Eye (tissue), 1 donor: ENCODE measurements at places on chromosomes 3 and 15.

DNA sequence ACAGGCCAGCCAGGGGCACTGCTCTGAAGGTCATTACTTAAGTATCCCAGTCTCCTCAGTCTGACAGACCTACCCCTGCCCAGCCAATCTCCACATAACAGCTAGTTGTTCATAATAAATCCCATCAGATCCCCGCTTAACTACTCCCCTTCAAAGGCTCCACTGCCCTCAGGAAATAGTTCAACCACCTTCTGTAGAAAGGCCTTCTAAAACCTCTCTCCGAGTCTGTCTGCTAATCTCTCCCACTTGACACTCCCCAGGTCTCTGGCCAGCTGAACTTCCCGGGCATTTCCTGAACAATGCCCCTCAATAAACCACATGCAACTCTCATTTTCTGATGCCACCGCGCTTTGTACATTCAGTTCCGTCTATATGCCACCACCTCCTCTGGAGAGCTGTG, 6.0 kb downstream of the PRC1 start:
- no peak for DNase-seq

DNA sequence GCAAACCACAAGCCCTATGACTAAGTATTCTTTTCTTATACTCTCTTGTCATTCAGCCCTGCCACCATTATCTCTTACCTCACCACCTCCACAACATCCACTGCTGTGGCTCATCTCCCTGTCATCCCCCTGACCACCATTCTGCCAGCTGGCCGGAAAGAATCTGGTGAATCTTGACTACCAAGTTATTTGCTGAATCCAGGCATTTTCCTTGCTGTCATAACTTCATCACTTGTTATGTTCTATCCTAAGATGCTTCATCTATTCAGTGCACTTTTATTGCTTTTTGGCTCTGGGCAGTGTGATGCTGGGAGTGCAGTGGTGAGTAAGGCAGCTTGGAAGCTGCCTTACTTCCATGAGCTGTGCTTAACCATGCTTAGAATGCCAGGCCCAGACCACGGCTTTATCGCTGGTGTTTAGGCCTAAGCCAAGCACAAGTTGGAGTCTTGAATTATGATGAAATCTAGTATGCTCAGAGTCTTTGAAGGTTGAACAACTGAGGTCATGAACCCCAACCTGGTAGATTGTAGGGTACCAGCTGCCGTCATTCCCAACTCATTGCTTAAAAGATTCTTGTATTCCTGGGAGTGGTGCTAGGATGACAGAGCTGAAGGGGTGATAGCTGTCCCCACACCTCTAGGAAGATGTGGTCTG, 27.0 kb upstream of the APH1B start:
- DNase-seq: no peak

GRCh38 chr3:186270701-186271100, 91.3 kb downstream of the DGKG start:
- no peak for DNase-seq

- DNase-seq: no peak
These were observed 498 bp downstream of the PDE12 start for GRCh38 chr3:57556459-57557084.

DNA sequence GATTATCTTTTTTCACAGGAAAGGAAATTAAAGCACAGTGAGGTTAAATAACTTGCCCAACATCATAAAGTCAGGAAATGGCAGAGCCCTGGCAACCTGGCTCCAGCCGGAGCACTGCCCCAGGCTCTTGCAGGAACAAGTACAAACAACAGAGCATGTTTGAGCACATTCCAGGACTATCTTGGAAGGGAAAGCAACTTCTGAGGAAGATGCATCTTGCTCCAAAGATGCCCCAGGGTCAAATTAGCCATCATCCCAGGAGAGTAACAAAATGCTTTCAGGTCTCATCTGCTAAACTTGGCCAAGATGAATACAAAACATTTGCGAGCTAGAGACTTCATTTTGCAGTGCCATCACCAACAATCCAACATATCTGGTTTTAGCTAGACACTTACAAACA, 162.4 kb upstream of the LRRN1 start:
- DNase-seq: no peak

- peak; percentile 56 for DNase-seq
These were observed 124.8 kb upstream of the GOLIM4 start for GRCh38 chr3:168220556-168220955.

- no peak for DNase-seq
These were observed 243.3 kb downstream of the ZNF621 start for GRCh38 chr3:40768046-40768445.

GRCh38 chr3:174409086-174409743, 449.9 kb upstream of the NAALADL2 start:
- peak; percentile 65 for DNase-seq

DNA sequence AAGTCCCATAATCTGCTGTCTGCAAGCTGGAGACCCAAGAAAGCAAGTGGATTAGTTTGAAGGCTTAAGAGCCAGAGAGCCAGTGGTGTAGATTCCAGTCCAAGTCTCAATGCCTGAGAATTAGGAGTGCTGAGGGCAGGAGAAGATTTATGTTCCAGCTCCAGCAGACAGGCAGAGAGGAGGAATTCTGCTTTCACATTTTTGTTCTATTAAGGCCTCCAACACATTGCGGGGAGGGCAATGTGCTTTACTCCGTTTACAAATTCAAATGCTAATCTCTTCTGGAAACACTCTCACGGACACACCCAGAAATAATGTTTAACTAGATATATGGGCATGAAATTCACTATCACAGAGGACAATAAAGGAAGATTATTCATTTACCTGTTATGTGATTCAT, 54.0 kb downstream of the DPH6 start:
- no peak for DNase-seq

- no peak for DNase-seq
These were observed 68.9 kb downstream of the CHRNA7 start for GRCh38 chr15:32099097-32099785.

DNA sequence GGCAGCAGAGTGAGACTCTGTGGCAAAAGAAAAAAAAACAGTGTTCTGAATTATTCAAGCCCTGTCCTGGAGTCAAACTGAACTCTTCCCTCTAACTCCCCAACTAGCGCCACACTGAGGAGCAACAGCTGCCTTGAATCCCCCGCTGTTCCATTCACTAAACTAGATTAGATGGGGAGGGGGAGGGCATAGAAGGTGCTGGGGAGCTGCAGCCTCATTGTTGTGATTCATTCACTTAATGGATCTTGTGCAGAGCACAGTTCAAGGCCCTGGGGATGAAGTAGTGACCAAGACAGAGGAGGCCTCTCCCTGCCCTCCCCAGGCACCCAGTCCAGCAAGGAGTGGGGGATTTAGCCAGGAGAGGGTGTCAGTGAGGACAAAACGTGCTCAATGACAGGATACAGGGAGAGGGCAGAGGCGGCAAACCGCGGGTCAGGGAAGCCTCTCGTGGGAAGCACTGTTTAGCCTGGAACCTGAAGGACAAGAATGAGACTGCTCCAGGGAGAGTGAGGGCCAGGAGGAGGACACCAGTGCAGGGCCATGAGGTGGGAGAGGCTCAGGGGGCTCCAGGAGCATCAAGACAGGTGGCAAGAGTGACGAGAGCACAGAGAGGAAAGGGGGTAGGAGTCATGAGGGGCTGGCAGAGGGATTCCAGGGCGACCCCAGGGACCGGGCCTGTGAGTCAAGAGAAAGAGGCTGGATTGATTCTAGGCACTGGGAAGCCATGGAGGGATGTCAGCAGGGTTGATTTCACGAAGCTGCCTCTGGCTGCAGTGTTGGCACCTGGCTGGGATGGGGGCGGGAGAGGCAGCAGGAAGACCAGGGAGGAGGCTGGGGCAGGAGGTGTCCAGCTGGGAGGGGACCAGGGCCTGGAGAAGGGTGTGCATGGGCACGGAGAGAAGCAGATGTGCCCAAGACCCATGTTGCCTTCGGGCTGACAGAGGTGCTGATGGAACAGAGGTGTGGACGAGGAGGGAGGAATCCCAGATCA, 31.4 kb downstream of the ALS2CL start:
- DNase-seq: no peak

DNA sequence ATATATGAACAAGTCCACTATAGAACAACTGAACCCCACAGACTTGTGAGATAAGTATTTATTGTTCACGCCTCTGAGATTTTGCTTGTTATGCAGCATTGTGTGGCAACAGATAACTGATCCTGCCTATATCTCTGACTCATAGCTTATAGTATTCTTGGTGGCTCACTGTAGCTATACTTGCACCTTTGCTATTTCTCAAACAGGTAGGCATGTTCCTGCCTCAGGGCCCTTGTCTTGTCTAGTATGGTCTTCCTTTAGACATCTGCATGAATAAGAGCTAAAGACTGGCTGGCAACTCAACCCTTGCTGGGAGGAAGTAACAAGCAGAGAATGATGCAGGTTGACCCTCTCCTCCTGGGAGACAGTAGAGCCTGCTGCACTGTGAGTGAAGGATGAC, 256.1 kb downstream of the CHST2 start:
- DNase-seq: no peak

DNA sequence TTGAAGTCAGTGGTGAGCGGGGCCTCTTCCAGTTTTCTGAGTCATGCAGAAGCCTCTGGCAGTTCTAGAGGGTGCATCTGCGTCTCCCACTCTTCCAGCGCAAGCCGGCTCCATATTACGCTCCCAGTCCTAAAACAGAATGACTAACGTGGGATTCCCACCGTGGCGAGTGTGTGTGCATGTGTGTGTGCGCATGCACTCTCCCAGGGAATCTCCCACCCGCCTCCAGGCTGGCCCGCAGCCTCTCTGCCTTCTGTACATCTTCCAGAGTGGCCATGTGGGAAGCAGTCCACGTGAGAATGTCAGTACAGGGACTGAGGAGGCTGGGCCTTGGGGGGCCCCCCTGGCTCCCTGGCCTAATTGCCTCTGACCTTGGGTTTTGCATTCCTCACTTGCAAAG, 87.7 kb downstream of the LSM3 start:
- DNase-seq: no peak

- DNase-seq: no peak
These were observed 60.1 kb downstream of the MEIS2 start for GRCh38 chr15:37040072-37040742.

GRCh38 chr15:85443593-85444087, 63.2 kb downstream of the AKAP13 start:
- peak; percentile 65 for DNase-seq

DNA sequence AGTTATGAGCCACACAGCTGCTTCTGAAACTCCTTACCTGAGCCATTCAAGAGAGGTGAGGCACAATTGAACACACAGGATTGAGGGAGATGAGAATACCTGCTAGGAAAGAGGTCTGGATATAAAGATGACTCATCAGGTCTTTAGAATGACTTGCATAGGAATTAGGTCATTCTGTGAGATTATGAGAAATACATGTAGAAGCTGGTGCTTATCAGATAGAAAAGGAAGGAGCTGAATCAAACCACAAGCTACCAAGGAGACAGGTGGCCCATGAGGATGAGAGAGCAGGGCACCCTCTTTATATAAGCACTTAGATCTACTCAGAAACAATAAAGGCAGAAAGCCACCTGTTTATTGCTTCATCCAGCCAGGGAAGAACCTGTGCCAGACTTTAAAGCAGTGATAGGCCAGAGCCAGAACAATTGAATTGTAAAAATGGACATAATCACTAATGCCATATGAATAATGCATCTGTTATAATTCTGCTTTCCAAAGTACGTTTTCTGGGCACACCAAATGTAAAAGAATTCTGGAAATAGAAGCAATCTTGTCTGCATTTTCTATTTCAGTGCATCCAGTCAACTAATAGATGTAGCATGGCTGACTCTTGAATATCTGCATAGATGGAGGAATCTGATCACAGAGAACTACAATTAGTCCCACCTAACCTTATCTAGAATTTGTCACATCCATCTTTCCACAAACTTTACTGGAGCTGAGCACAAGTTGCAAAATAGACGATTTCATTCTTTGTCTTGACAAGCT, 74.9 kb downstream of the PIK3R4 start:
- no peak for DNase-seq

GRCh38 chr3:38028621-38029361, 651 bp downstream of the PLCD1 start:
- DNase-seq: peak; percentile 63

DNA sequence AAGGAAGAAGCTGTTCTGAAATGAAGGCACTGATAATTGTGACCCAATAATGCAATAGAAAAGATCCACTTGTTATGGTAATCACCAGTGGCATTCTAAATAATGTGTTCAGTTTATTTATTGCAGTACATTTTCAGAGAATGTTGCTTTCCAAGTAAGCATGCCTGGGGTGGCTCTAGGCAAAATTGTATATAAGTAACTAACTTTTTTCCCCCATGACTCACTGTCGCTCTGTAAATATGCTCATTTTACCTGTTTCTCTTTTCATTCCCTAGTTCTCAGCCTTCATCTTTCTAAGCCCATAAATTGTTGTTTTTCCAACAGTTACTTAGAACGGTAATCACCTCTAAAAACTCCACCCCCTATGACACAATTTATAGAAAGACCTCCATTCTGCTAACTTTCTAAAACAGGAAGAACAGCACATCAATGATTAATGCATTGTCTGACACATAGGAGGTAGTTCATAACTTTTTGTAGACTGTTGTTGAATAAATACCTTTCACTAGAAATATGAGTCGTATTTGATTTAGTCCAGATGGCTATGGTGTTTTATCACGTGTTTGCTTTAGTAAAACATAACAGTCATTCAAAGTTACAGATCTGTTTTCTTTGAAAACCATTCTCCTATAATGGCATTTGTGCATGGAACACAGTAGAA, 143.1 kb downstream of the LSAMP start:
- DNase-seq: no peak

- peak; percentile 94 for DNase-seq
These were observed 390.4 kb upstream of the LMCD1 start for GRCh38 chr3:8110966-8111798.

DNA sequence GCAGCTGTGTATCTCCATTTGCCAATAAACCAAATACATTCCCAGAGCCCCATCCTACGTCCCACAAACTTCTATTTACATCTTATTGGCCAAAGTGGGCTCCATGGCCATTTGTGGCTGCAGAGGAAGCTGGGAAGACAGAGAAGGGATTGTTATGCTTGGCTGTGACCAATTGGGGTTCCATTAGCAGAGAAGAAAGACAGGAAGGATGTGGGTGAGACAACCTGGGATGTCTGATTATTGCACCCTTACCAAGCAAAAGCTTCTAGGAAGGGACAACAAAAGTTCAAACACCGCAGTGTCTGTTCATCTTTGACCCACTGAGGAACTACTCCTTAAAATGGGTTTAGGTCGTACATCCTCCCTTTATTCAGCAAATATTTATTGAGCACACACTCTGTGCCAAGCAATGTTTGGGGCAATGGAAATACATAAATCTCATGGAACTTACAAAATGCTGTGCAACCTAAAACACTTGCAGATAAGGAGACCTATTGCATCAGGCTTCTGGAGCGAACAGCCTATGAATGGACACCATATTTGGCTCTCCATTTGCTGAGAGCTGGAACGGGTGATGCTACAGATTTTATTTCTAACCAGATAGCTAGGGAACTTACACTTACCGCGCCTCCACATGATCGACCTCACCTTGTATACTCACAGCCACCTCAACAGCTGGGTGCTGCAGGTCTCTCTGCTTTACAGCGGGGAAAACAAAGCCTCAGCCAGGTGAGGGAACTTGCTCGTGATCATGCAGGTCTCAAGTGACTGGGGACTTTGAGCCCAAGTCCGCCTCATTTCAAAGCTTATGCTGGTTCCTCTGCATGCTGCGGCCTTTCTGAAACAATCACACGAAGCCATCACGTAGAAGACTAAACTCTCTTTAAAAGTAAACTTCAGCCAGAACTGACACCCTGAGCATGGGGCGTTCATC, 21.4 kb upstream of the NR2E3 start:
- no peak for DNase-seq

- peak; percentile 58 for DNase-seq
These were observed 69.7 kb downstream of the USF3 start for GRCh38 chr3:113626503-113627371.

- DNase-seq: no peak
These were observed 20.3 kb downstream of the CHP1 start for GRCh38 chr15:41251411-41251810.
